SHP77 treated with DMSO at 0.1 percent for 48 hours (cell line): ENCODE measurements at places on chromosomes 1 and 21.

- DNase-seq: no peak
These were observed 8.1 kb downstream of the MIS18A start for GRCh38 chr21:32270748-32271147.

DNA sequence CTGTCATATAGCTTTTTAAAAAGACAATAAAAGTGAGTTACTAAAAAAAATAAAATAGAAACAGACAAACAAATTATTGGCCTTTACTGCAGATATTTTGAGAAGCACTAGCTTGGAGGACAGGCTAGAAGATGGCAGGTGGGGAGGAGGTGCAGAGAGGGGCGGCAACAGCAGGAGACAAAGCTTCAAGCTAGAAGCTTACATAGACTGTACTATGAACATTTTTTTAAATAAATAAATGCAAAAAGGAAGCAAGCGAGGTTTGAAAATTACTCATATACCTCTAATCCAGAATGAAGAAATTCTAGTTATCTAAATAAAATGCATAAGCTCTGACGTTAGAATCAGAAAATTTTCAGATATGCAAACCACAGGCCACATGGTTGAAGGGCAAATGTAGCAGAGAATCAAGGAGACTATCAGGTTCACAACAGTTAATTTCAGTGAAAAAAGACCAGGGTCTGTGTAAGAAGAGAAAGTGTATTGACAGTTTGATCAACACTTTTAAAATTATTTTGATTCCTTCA, 54.9 kb downstream of the NRIP1 start:
- no peak for DNase-seq

- no peak for DNase-seq
These were observed 3.1 kb downstream of the PRKAB2 start for GRCh38 chr1:147169171-147169570.

DNA sequence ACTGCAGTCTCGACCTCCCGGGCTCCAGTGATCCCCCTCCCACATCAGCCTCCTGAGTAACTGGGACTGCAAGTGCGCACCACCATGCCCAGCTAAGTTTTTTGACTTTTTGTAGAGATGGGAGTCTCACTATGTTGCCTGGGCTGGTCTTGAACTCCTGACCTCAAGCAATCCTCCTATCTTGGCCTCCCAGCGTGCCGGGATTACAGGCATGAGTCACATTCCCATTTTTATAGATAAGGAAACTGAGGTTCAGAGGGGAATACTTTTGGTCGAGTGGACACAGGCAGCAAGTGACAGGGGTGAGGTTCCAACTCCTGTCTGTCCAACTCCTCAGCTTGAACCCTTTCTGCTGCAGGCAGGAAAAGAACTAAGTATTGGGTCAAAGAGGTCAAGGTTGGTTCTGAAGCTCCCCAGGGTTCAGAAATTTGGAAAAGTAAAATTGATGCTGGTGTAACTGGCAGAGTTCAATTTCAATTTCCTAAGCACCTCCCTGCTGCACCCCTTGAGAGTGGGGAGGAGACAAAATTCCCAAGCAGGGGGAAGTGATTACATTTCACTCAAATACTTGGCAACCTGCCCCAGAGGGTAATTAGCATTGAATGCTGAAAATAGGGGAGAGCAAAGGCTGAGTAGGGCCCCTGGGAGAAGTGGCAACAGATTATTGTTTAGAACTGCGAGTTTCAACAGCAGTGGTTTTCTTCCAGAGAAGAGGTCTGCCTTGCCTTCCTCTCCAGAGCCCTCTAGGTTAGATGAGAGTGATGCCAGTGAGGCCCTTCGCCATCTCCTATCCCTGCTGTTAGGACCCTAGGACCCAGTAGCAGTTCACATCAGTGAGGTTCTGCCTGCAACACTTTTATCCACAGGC, 17.5 kb upstream of the ALPL start:
- no peak for DNase-seq

DNA sequence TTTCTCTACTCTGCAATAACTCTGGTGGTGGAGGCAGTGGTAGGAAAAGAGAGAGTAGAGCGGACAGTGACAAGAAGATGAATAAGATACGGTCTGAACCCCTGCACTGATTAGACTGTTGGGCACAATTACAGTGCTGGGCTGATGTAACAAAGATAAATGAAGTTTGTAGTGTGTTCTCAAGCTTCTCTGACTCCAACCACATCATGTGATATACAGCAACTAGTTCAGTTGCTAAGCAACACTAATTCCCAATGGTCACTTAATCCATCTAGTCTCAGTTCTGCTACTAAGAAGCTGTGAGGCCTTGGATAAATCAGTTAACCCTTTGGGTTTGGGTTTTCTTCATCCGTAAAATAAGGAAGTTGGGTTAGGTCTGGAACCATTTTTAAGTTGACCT, 17.3 kb downstream of the DDR2 start:
- no peak for DNase-seq

DNA sequence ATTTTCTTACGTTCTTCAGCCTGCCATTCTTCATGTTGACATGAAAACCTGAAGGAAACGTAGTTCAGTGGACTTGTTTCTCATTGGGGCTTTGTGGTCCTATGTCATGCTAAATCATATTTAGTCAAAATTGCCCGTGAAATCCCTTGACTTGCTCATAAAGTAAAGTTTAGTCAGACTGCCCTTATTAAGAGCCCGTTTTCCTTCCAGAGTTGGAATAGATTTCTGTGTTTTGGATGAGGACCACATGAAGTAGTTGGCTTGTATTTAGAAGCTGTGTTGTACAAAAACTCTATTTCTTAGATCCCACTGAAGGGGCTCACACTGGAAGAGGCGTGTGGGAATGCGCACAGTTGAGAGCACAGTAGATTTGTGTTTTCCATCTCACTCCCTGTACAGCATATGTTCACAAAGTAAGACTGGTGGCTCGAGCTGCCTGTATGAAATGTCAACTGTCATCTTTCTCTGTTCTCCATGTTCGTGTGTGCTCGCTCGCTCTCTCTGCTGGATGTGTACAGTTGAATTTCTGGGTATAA, 42.4 kb downstream of the CAMTA1 start:
- no peak for DNase-seq

- DNase-seq: peak; percentile 74
These were observed at the start of gene RIT1 for GRCh38 chr1:155911156-155912055. TSS of gene RIT1 (minus strand) at chr1:155911349. CDS start at chr1:155910761, 588 bp downstream.

- no peak for DNase-seq
These were observed 356.2 kb downstream of the KCTD3 start for GRCh38 chr1:215923129-215923824.

- DNase-seq: no peak
These were observed 11.8 kb upstream of the FASLG start for GRCh38 chr1:172647110-172647564.

- DNase-seq: no peak
These were observed 579.9 kb downstream of the DPYD start for GRCh38 chr1:97340951-97341350.

- peak; percentile 49 for DNase-seq
These were observed 13.4 kb upstream of the NOS1AP start for GRCh38 chr1:162056043-162056442.

- no peak for DNase-seq
These were observed 213.2 kb downstream of the TGFB2 start for GRCh38 chr1:218558271-218558810.
